ENCODE measurements at places on chromosomes 13 and 19.

- peak overlapping the region; percentile 92 for H3K27ac ChIP-seq
- peak overlapping the region; percentile 89 for H3K4me3 ChIP-seq
- H3K36me3 ChIP-seq = peaks cover 41% of the 10 kb centered on the region
- no peak for DNase-seq
Measured at GRCh38 chr19:7535998-7536695, 630 bp downstream of the PNPLA6 start.

DNA sequence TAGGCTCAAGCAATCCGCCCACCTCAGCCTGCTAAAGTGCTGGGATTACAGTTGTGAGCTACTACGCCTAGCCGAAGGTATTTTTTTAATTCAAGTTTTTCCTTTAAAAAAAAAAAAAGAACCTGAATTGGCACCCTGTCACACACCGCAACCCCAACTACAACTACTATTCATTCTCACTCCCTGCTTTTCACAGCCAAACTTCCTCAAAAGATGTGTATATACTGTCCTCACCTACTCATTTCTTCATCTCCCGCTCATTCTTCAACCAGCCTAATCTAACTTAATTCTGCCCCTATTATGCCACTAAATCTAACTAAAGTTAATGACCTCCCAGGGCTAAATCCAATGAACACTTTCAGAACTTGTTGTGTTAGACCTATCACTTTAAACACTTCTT lies 12.7 kb upstream of the WBP4 start:
- H3K4me1 ChIP-seq = peaks cover 11% of the 10 kb centered on the region
- no peak overlapping the region for H3K27ac ChIP-seq
- H3K27me3 ChIP-seq = no peaks in the 10 kb centered on the region
- no peak overlapping the region for H3K4me3 ChIP-seq
- H3K36me3 ChIP-seq = peaks cover 10% of the 10 kb centered on the region

GRCh38 chr13:60772726-60773125 lies 375.7 kb downstream of the TDRD3 start:
- no peaks in the 10 kb centered on the region for H3K27me3 ChIP-seq
- no peak overlapping the region for H3K4me3 ChIP-seq
- no peak overlapping the region for H3K27ac ChIP-seq
- no peak for DNase-seq

DNA sequence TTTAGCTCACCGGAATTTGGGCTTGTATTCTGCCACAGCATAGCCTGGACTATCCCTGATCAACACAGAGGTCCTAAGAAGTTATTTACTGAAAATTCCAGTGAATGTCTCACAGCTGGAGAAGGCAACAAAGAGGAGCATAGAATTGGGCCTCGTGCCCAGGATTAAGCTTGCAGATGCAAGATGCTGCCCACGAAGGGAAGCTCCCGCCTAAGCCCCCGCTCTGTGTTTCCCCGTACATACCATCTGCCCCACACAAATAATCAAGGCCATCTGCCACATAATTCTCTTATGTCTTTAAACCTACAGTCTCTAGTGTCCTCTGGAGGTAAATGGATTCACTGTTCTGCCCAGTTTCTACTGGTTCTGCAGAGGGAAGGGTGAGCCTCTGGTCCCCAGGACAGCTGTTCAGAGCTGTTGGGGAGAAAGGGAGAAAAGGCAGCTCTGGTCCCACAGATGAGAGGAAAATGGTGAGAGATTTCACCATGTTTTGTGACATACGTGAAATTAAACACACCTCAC lies 7.4 kb upstream of the TPP2 start:
- no peak for DNase-seq
- H3K27ac ChIP-seq = no peak overlapping the region
- H3K36me3 ChIP-seq = no peaks in the 10 kb centered on the region

- no peaks in the 10 kb centered on the region for H3K4me1 ChIP-seq
- no peaks in the 10 kb centered on the region for H3K36me3 ChIP-seq
- no peak overlapping the region for H3K4me3 ChIP-seq
- no peak for DNase-seq
- no peak overlapping the region for H3K27ac ChIP-seq
Measured at GRCh38 chr13:29802621-29803020, 47.8 kb downstream of the UBL3 start.

DNA sequence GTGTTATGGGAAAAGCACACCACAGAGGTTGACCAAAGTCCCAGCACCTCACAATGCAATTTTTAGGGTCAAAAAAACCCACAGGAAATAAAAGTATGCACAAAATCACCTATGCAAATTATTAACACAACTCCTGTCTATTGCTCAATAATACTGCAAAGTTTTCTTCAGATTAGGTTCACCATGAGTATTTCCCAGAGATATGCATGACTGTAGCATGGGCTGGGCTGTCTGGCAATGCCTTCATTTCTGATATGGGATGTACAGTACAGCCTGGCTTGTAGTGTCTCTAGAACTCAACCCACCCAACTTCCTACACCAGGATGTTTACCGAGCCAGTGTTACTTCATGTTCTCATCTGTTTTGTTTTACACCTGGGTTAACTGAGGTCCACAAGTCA lies 698.7 kb upstream of the ARGLU1 start:
- no peaks in the 10 kb centered on the region for H3K36me3 ChIP-seq
- no peaks in the 10 kb centered on the region for H3K4me1 ChIP-seq
- no peak overlapping the region for H3K4me3 ChIP-seq
- H3K27me3 ChIP-seq = no peaks in the 10 kb centered on the region

GRCh38 chr19:35938282-35939224 lies 2.4 kb downstream of the LRFN3 start:
- H3K4me1 ChIP-seq = peaks cover 7% of the 10 kb centered on the region
- H3K27me3 ChIP-seq = no peaks in the 10 kb centered on the region
- no peak overlapping the region for H3K27ac ChIP-seq
- H3K4me3 ChIP-seq = peak overlapping the region; percentile 73
- DNase-seq = no peak
- peaks cover 24% of the 10 kb centered on the region for H3K36me3 ChIP-seq

DNA sequence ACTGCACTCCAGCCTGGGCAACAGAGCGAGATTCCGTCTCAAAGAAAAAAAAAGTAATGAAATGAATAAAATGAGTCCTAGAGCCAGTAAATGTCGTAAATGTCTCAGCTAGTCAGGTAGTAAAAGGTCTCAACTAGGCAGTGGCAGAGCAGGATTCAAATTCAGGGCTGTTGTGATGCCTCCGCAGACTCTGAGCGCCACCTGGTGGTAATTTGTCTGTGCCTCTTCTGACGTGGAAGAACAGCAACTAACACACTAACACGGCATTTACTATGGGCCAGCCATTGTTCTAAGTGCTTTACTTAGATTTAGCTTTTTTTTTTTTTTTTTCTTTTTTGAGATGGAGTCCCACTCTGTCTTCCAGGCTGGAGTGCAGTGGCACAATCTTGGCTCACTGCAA lies 30.2 kb downstream of the CYP2F1 start:
- no peak overlapping the region for H3K27ac ChIP-seq
- DNase-seq = peak; percentile 88
- H3K4me3 ChIP-seq = no peak overlapping the region
- no peaks in the 10 kb centered on the region for H3K27me3 ChIP-seq

GRCh38 chr13:51437550-51438127 lies 15.2 kb downstream of the INTS6 start:
- H3K4me1 ChIP-seq = no peaks in the 10 kb centered on the region
- H3K27me3 ChIP-seq = no peaks in the 10 kb centered on the region
- H3K36me3 ChIP-seq = peaks cover 3% of the 10 kb centered on the region

DNA sequence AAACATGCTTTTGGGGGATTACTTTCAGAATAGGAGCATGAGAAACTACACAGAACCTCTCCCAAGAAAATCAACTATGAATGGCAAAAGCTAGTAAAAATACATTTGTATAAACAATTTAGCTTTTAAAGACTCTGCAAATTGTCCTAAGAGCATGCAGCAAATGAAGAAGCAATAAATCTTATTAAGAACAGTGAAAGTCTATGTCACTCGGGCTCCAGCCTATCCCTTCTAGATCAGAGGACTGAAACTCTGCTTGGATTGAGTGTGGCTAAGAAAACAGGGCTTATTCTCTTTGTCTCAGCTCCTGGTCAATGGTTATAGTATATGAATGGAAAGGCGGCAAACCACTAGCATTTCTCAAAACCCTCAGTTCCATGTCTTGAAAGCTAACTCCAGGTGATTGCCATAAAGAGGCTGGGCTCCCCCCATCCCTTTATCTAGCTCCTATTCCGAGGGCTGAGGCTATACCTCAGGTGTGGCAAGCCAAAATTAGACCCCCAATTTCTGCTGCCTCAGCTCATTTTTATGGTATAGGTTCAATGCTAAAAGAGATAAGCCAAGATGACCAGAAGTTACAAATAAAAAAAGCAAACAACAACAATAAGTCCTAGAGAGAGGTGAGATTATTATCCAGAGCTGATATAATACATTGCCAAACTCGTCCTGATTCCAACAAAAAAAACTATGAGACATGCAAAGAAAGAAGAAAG lies 953.2 kb downstream of the SLITRK6 start:
- no peaks in the 10 kb centered on the region for H3K27me3 ChIP-seq
- DNase-seq = no peak
- no peak overlapping the region for H3K4me3 ChIP-seq
- no peak overlapping the region for H3K27ac ChIP-seq
- H3K36me3 ChIP-seq = no peaks in the 10 kb centered on the region

GRCh38 chr13:21641629-21642028 lies 29.2 kb upstream of the FGF9 start:
- H3K4me3 ChIP-seq = no peak overlapping the region
- no peak for DNase-seq
- H3K27me3 ChIP-seq = no peaks in the 10 kb centered on the region
- no peak overlapping the region for H3K27ac ChIP-seq
- H3K36me3 ChIP-seq = no peaks in the 10 kb centered on the region
- no peaks in the 10 kb centered on the region for H3K4me1 ChIP-seq

DNA sequence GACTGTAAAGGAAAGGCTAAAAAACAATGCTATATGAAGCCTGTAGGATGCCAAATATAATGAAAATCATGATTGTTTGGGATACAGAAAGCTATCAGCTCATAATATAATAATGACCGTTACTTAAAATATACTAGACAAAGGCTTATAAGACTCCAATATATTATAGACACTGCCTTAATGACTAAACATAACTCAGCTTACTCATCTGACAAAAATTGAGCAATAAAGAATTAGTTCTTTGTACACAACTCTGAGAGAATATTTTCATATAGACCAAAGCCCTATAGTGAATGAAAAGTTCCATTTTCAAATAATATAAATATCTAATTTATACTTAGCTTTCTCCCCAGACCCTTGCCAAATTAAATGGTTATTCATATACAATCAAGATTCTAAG lies 283.3 kb downstream of the DIAPH3 start:
- H3K4me3 ChIP-seq = no peak overlapping the region
- H3K27ac ChIP-seq = no peak overlapping the region
- no peaks in the 10 kb centered on the region for H3K4me1 ChIP-seq
- H3K36me3 ChIP-seq = no peaks in the 10 kb centered on the region
- DNase-seq = no peak
- no peaks in the 10 kb centered on the region for H3K27me3 ChIP-seq

DNA sequence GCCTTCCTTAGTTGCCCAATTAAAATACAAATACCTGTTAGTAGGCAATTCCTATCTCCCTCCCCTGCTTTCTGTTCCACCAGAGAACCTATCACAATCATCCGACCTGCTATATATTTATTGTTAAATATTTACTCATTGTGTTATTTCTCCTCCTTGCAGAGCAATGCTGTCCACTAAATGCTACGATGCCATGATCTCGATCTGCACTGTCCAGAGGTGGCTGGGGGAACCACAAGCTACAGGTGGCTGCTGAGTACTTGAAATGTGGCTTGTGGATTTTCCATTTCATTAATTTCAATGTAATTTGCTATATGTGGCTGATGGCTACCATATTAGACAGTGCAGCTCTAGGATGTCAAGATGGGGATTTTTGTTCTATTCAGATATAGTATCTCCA lies 5.1 kb downstream of the KLK6 start:
- DNase-seq = no peak
- no peaks in the 10 kb centered on the region for H3K4me1 ChIP-seq
- H3K4me3 ChIP-seq = no peak overlapping the region
- H3K27me3 ChIP-seq = no peaks in the 10 kb centered on the region
- H3K27ac ChIP-seq = no peak overlapping the region

- H3K36me3 ChIP-seq = no peaks in the 10 kb centered on the region
- no peak overlapping the region for H3K4me3 ChIP-seq
- H3K27me3 ChIP-seq = peaks cover 61% of the 10 kb centered on the region
- H3K4me1 ChIP-seq = no peaks in the 10 kb centered on the region
Measured at GRCh38 chr13:99990126-99990977, 8.8 kb downstream of the ZIC2 start.

- H3K4me1 ChIP-seq = no peaks in the 10 kb centered on the region
- peaks cover 5% of the 10 kb centered on the region for H3K36me3 ChIP-seq
- no peak overlapping the region for H3K27ac ChIP-seq
- H3K4me3 ChIP-seq = no peak overlapping the region
- no peaks in the 10 kb centered on the region for H3K27me3 ChIP-seq
- no peak for DNase-seq
Measured at GRCh38 chr13:38365661-38366060, 16.0 kb downstream of the UFM1 start.

All from ascending aorta (tissue), 2 donors.